ENCODE measurements at places on chromosomes 7 and 10.

DNA sequence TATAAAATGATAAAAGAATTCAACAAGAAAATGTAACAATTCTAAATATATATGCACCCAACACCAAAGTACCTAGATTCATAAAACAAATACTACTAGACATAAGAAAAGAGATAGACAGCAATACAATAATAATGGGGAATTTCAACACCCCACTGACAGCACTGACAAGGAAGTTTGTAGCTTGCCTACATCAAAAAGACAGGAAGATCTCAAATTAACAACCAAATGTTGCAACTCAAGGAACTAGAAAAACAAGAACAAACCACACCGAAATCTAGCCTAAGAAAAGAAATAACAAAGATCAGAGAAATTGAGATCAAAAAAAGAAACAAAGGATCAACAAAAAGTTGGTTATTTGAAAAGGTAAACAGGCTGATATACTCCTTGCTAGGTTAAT, 36.5 kb upstream of the TNKS2 start:
- DNase-seq = no peak

DNA sequence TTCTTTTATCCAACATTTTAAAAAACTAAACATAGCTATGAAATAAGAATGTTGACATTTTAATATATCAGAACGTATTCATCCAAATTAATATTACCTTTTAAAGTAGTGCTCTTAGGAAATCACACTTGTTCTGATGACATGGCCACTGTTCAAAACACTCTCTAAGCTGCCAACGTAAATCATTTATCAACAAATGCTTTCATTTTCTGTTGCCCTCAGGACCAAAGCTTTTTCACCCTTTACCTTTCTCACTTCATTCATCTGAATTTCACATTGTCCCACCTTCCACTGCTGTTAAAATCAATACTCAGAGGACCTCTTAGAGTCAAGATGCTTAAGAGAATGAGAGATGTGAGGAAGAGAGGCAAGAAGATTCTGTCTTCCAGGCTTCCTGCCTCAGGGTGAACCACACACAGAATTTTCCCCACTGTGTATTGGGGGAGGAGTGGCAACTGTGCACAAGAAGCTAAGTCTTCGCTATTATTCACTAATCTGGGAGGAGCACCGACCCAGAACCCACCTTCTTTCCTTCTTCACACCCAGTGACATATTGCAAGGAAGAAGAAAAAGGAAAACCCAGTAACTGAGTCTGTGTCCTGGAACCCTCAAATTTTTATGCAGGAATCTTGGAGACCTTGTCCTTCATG, 21.0 kb downstream of the HIBADH start:
- DNase-seq = no peak

GRCh38 chr10:37972396-37972795, 4.1 kb downstream of the ZNF25 start:
- no peak for DNase-seq

DNA sequence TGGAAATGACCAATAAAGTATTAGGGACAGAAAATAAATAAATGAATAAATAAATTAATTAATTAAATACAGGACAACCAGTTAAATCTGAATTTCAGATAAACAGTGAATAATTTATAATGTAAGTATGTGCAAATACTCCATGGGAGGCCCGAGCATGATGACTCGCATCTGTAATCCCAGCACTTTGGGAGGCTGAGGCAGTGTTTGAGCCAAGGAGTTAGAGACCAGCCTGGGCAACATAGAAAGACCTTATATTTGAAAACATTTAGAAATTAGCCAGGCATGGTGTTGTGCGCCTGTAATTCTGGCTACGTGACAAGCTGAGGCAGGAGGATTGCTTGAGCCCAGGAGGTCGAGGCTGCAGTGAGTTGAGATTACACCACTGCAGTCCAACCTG, 123.7 kb downstream of the CUL2 start:
- DNase-seq = no peak

All from neural crest cell (in vitro differentiated cells).